Fibroblast of mammary gland (primary cell): ENCODE measurements at places on chromosomes 5 and 9.

DNA sequence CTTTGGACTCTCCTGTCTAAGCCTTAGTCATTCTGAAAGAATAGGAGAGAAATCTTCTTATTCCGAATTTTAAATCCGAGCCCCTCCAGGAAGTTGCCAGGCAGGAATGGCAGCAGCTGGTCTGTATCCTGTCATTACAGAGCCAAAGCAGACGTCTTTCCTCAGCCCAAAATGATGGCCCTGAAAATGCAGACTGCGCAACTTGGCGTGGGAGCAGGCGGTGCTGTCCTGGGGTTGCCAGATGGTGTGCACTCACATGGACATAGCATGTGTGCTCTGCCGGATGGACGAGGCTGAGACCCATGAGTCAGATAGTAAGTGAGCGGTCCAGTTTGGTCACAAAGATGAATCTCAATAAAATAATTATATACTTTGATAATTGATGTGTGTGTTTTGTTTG lies 410.4 kb downstream of the KCTD16 start:
- DNase-seq = no peak

DNA sequence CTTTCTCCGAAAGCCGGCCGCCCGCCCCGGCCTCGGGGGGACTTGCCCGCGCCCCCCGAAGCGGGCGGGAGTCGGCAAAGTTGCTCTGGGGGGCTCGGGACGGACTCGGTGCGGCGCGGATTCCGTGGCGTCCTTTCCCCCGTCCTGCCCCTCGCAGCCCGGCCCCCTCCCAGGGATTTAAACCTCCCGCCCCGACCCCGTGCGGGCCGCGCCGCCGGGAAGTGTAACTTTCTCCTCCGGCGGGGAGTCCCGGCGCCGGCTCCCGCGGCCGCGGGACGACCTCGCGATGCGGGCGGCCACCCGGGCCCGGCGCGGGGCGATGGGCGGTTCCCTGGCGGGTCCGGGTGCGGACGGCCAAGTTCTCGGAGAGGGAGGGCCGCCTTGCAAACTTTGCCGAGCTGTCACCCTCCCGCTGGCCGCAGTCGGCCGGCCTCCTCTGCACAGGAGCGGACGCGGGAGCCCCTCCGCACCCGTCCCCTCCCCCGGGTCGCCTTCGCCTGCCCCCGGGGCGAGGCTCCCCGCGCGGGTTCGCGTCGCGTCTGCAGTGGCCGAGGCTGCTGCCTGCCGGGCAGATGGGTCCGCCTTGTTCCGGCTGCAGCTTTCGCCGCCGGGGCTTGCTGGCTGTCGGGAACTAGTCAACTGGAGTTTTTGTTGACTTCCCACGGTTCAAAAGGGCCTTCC lies 732 bp downstream of the PBX3 start:
- no peak for DNase-seq

DNA sequence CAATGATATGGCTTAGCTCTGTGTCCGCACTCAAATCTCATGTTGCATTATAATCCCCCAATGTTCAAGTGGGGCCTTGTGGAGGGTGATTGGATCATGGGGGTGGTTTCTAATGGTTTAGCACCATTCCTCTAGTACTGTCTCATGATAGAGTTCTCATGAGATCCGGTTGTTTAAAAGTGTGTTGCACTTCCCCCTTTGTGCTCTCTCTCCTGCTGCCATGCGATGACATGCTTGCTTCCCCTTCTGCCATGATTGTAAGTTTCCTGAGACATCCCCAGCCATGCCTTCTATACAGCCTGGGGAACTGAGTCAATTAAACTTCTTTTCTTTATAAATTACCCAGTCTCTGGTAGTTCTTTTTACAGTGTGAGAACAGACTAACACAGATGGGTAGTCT lies 427.1 kb downstream of the CHSY3 start:
- no peak for DNase-seq

GRCh38 chr5:138927979-138928378 lies 52.8 kb upstream of the LRRTM2 start:
- no peak for DNase-seq

DNA sequence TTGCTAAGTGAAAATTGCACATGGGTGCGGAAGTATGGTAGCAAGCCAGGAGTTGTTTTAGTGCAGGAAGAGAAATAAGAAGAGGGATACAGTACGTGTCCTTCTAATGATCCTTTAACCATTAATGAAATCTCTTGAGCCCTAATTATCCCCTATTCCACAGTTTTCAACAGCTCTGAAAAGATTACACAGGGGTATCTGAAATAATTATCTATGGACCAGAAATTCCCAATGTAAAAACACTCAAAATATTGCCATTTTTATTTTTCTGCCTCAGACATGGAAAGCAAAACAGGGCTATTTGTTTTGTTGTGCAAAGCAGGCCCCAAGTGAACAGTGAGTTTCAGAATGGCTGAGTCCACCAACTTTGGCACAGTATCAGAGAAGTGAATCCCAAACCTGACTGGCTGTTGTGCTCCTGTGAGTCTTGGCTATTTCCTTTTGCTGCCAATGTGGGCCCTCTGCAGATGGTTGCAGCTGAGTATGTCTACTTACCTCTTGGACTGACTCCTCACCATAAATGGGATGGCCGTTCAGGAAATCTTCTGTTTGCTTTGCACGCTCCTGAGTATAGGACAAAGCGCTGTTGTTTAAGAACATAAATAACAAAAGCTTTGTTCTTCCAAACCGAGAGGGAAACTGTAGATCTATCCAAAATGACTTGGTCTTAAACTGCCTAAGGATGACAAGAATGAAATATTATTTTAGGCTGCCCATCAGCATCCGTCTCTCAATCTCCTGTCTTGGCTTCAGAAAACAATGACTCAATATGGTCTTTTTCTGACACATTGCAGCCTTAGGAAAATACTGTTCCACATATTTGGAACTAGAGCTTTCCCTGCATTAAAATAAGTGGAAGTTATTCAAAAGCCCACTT lies 204.1 kb downstream of the DEPDC1B start:
- no peak for DNase-seq

DNA sequence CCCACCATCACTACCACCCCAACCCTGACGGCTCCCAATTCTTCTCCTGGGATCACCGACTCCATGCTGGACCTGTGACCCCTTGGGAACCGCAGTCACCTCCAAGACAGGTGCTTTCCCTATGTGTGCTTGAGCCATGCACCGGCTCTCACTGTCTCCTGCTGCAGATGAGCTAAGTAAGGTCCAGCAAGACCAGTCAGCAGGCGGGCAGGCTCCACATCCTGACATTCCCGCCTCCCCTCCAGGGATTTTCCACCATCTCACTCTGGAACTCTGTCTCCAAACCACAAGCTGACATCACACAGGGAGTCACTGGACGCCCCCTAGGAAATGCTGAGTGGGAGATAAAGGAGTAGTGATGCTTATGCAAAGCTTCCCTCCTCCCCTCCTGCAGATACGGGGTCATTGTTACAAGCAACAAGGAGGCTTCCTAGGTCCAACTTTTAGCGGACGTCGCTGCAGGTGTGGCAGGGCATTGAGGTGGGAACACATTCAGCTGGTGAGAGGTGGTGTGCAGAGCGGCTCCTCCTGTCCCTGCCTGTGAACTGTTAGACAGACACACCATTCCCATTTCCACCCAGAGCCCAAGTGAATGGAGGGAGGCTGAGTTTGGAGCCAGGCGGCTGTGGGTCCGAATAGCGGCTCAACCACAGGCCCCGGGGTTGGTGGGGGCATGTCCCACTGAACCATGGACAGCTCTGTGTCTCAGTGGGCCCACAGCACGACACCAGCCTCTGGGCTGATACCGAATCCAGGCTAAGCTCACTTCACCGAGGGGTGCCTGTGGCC lies 129.2 kb upstream of the PHYKPL start:
- DNase-seq = peak; percentile 3

DNA sequence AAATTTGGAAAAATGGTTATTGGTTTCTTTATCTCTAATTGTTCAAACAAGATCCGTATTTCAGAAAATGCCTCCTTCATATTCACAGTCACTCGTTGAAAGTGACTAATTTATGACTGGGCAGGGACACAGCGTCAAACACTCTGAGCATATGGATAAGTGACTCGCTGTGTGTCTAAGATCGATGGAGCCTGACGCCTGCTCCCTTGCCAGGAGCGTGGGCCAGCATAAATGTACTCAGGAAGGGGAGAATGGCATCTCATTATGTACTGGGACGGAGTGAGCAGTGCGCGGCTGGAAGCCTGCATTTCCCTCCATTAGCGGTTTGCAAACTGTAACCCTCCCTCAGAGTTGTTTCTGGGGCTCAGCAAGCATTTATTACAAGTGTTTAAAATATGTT lies 79.8 kb upstream of the CAST start:
- DNase-seq = peak; percentile 76

GRCh38 chr5:64690104-64690416 lies 243 bp upstream of the SHISAL2B start:
- DNase-seq = no peak

DNA sequence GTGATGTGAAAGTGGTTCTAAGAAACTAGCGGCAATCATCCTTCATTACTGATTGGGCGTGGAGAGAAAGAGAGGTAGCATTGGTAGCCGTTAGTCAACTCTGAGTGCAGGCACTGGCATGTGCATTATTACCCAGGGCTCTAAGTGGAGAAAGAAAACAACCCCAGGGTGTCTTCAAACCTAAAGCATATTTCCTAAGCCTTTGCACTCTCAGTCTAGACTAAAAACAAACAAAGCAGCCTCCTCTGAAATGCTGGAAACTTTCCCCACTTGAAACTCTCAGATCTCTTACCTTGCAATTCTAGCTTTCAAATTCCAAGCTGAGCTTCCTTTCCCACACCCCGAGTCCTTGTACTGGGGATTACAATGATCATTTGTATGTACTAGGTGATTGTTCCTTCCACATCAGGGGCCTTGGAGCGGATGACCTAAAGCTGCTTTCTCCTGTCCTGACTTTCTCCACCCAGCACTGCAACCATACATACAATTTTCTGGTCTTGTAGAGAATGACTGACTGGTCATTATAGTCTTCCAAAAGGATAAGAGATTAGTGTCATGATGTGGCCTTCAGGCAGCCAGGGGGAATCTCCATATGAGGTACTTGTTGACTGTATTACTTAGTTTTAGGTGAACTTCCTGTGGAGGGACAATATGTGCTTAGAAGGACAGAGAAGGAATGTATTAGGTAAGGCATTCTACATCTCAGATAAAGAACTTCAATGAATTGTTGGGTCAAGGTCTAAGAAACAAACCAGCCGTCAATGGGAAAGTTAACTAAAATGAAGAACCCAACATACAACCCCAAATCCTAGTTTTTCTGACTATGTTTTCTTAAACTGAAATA lies 98.3 kb upstream of the CDKN2B start:
- no peak for DNase-seq

DNA sequence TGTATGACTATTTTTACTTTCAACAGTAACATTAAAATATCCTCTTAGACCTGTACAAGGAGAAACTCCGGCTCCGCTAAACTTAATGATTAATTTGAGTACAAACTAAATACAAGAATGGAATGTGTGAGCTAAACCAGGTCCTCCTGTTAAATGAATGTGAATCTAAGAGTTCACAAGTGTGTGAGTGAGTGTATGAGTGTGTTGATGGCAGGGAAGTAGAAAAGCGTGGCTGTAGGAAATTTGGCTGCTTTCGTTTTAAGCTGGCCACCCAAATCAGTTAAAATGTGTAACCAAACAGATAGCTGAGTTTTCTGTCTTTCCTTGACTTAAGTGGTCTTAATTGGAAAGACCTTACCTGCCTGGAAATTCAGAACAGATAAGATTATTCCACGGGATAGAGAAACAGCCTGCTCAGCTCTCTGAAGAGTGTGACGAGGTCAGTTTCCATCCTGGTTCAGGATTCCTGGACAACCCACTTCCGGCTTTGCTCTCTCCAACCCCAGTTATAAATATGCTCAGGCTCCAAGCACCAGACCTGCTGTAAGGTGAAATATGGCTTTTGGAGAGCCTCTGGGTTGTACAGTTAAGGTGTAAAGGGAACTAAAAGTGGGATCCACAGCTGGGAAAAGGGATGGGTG lies 908.6 kb upstream of the EDIL3 start:
- DNase-seq = peak; percentile 11

DNA sequence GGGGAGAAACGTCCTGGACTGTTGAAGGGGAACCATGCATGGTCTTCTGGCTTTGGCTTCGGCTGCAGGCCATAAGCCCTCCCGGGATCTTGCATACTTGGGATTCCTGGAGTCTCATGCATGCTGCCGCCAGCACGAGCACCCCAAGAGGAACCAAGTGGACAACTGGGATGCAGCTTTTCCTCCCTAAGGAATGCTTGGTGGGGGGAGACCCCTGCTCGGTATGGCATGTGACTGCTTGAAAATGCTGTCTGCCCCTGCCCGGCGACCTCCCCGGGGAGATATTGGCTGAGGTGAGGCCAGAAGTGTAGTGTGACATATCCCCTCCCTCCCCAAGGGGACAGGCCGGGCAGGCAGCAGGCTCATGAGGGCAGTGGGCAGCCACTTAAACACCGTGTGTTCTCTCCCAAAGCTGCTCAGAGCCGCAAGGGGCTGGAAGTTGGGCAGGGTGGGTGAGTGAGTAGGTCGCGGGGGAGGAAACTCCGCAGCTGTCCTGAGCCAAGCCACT lies 15.7 kb downstream of the TMEM171 start:
- DNase-seq = no peak

DNA sequence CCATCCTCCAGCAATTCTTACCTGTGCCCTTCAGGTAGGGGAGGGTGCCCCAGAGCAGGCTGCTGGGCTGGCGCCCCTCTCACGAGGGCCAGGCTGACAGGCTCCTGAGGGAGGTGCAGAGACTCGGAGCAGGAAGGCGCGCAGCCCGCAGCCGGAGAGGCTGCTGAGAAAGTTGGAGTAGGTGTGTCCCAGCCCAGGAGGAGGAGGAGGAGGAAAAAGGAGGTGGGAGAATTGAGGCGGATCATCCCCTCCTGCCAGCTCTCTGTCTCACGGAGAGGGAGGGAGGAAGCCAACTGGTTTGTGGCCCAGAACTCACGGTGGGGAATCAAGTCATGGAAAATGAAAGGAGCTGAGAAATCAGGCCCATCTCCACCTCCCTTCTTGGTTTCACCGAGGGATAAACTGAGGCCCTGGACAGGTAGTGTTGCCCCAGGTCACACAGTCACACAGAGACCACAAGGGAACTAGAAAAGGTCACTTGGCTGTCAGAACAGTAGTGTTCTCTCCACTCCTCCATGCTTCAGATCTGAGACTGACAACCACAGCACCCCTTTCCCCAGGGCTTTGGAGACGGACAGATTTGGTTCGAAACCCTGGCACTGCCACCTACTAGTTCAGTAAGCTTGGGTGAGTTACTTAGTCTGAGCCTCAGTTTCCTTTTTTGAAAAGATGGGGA lies at the start of gene FAT2:
Gene FAT2 (minus strand): TSS at position 188 of the 676 bp plus-strand sequence. CDS start 22,400 bp downstream, outside the sequence.
- DNase-seq = no peak
